ENCODE measurements at places on chromosomes 4 and X.

- DNase-seq, result no peak
Observed at GRCh38 chr4:1026115-1026514, 14.7 kb downstream of the FGFRL1 start.

GRCh38 chrX:106484233-106484632 is 127.5 kb upstream of the RADX start:
- DNase-seq, result no peak

DNA sequence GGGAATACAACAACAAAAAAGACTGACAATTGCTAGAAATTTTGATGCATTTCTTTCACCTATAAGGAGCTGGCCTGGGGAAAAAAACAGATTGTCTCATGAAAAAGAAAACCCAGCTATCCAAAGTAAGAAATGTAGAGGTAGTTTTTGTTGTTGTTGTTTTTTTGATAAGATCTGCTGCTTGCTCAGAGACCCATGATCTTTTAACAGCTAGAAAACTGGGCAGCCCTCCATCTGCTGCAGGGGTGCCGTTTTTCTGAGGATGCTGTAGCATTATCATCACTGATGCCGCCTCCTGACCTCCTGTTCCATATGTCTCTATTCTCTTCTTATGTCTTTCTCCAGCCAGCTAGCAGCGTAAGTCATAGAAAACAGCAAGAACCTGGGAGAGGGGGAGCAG is 98.3 kb downstream of the BMPR1B start:
- DNase-seq, result no peak

GRCh38 chrX:250965-251364 is 30.2 kb upstream of the PLCXD1 start:
- DNase-seq, result no peak

GRCh38 chr4:66123190-66123589 is 452.9 kb upstream of the EPHA5 start:
- no peak for DNase-seq

GRCh38 chrX:82589410-82589809 is 918.7 kb upstream of the POU3F4 start:
- no peak for DNase-seq

DNA sequence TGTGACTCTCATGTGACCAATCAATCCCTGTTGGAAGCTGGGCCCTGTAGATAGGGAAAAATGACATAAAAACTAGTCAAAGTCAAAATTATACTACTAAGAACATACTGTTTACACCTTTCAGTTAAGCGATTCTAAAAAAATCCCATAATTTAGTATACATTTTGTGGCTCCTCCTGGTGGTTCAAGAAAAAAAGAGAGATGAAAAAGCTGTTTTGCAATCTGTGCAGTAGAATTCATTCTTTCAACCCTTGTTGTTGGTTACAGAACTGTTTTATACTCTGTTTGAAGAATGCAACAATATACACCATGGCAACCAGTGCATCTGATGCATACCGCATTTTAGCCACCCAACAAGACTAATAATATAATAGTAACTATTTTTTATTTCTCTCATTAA is 66.8 kb upstream of the ANK2 start:
- DNase-seq, result no peak

DNA sequence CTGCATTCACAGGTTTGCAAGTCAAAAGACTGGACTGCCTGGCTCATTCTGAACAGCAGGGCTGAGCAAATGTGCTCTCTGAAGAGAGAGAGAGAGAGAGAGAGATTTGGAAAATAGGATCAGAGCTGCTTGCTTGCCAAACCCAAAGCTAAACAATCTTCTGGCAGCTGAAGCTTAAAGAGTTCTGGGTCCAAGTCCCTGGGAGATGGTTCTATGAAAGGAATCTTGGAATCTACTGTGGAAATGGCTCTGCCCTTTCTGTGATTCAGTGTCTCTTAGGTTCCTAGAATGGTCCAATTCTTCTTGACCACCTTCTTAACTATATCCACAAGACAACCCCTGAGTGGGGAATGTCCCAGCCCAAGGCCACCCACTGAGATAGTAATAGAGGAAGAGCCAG is 66.1 kb upstream of the EFNB1 start:
- DNase-seq, result no peak

- DNase-seq, result no peak
Observed at GRCh38 chrX:140933016-140933415, 69.4 kb upstream of the SPANXB1 start.

DNA sequence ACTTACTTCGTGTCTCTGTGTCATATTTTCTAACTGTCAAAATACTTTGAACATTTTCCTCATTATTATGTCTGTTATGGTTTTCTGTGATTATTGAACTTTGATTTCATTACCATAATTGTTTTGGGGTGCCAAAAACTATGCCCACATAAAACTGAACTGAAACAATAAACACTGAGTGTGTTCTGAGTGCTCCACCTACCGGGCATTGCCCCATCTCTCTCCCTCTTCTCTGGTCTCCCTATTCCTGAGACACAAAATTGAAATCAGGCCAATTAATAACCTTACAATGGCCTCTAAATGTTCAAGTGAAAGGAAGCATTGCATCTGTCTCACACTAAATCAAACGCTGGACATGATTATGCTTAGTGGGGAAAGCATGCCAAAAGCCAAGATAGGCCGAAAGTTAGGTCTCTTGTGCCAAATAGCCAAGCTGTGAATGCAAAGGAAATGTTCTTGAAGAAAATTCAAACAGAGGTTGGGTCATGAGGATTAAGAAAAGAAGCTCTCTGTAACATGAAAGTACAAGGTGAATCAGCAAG is 972.3 kb downstream of the PCDH7 start:
- no peak for DNase-seq

DNA sequence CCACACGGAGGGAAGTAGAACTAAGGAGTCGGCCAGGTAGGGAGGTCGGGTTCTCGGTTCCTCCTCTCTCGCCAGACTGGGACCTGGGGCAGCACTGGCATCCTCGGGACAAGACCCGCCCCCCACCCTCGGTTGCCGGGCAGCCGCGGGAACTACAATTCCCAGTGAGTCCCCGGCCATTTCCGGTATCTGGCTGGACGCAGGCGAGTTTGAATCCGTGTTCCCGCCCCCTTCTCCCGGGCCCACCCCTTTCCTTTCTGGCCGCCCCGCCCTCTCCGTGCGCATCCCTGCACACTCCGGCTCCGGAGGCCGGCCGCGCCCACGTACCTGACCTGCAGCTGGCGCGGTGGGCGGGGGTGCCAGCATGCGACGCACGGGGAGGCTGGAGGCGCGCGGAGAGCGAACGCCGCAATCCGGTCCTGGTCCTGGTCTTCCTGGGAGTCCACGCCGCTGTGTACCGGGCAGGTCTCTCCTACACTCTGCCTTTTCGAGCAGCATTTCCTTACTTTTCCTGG is 10.2 kb upstream of the DLG3 start:
- DNase-seq, result no peak

DNA sequence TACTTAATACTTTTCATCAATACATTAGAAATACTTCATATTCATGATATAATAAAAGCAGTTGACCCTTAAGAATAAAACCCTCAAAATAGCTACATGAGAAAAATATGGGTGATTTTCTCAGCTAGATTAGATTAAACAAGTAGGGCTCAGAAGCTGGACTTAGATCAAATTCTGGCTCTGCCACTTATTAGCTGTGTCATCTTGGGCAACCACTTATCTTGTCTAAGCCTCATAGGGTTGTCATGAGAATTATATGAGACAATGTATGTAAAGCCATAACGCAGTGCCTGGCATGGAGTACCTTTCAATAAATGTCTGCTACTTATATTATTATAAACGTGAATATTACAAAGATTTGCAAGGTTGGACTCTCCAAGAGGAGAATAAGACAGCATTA is 84.3 kb upstream of the PGRMC2 start:
- no peak for DNase-seq

GRCh38 chr4:38236503-38236902 is 276.3 kb downstream of the PTTG2 start:
- DNase-seq, result no peak

- DNase-seq, result no peak
Observed at GRCh38 chrX:31508338-31508737, 436.5 kb upstream of the FTHL17 start.

GRCh38 chr4:78654807-78655206 is 103.2 kb downstream of the ANXA3 start:
- DNase-seq, result no peak

DNA sequence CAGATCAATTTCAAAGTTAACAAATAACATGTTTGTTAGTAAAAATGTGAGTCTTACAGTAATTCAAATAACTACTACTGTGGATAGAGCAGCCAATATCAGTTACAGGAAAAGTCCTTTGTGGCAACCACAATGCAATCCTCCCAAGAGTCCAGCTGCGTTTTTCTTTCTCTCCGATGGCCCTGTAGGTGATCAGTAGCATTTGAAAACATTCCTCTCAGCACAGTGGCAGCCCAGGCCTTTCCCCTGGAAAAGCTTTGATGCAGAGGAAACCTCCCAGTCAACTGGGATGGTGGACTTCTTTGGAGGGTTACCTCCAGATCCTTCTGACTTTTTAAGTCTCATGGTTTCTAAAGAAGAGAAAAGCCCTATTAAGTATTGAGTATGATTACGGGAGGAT is 18.0 kb upstream of the PDZD4 start:
- DNase-seq, result no peak

- peak; percentile 40 for DNase-seq
Observed at GRCh38 chrX:20252381-20253231, 14.1 kb downstream of the RPS6KA3 start.

GRCh38 chrX:72381439-72382201 is 75.9 kb upstream of the CITED1 start:
- no peak for DNase-seq

DNA sequence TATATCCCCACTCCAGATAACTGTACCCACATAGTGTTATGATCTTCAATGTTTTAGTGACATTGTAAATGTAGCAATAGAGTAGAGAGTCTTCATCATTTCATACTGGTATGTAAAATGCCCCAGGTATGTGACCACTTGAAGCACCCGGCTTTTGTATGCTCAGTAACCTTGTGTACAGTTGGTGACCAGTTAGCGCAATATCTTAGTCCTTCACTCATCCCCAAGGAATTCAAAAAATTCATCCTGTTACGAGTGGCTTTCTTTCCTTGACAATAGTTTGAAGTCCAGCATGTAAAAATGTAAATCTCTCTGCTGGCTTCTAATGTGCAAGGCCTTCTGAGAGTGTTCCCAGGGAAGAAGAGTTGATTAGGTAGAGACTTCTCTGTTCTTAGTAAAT is 145.6 kb downstream of the ARX start:
- DNase-seq, result no peak

DNA sequence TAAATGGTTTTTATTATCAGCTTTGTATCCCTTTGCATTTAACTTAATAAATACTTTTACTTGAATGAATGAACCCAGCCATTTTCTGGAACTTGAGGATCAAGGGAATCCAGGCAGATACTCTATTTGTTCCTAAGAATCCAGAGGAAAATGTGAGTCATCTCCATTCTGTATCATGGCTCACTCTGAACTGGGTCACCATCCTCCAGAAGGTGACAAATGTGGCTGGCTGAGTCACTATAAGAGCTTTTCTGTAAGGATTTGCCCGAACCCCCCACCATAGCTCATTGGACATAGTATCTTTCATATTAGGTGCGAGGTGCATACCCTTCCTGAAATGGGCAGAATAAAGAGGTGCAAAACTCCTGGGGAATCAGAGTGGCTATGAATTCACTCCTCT is 25.8 kb downstream of the RTL9 start:
- no peak for DNase-seq

DNA sequence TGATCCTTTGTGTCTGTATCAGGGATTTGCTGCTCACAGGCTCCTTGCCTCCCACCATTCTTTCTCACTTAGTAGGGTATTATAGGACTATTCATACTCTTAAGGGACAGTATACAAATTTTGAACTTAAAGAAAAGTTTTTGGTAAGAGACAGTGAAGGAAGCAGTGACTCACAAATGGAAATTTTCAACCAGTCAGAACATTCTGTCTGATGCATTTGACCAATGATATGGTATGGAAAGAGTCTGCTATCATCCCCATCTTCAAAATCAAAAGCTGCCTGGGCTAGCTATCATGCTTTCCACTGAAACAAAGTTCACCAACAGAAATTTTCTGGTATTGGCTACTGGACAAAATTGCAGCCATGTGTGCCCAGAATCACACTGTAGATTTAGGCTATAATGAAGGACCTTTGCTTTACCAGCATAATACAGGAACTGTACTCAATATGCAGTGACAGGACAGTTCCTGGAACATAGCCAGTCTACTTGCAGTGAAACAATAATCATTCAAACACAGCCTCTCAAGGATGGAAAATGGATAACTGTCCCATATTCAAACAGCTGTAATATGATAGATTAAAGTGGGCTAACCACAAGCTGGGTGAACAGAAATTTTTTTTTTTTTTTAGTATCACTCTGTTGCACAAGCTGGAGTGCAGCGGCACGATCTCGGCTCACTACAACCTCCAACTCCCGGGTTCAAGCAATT is 109.0 kb upstream of the ACSL4 start:
- no peak for DNase-seq

DNA sequence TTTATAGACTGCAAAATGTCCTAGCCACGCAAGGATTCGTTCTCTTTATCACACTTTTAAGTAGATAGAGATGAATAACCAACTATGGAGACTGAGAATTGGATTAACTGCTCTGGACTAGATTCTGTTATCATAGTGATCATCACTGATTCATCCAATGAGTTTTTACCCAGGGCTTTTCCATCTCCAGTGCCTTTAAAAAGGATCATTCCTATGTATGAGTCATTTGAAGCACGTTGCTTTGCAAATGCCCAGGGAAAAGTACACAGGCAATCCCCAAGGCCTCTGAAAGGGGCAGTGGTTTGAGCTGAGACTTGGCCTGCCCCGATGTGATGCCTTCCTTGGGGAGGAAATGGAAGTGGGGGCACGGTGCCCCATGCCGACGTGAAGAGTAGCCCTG is 122.7 kb upstream of the PSAPL1 start:
- no peak for DNase-seq

GRCh38 chr4:120158046-120158445 is 91.4 kb upstream of the MAD2L1 start:
- DNase-seq, result no peak

DNA sequence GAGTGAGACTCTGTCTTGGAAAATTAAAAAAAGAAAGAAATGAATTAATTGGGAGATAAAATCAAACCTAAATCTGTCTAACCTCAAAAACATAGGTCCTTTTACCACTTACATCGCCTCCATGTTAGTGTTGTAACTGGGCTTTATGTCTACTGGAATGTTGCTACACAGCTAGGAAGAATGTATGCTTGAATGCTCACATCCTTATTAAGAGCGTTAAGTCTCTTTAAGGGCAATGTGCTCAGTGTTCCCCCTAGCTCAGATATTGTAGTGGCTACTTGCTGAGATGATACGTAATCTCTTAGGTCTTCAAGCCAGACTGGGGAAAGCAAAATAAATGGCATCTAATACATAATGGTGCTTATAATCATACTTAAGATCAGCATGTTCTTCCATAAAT is 1072.8 kb downstream of the PDHA2 start:
- no peak for DNase-seq
